Lung (tissue), 17 donors: ENCODE measurements at places on chromosomes 3 and 15.

DNA sequence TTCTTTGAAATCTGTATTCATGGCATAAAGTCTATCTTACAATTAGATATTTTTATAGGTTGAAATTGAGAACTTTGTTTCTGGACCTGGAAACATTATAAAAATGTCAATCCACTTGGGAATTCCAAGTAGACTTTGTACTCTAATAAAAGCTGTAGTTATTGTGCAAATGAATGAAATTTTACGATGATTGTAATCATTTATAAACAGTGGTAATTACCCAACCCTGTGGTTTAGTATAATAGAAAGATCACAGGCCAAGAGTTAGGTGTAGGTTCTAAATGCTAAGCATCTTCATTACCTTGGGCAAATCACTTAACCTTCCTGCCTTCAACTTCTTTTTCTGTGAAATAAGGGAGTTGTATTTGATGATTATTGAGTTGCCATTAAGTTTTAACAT is 13.2 kb upstream of the SLC7A14 start:
- no peak for DNase-seq

DNA sequence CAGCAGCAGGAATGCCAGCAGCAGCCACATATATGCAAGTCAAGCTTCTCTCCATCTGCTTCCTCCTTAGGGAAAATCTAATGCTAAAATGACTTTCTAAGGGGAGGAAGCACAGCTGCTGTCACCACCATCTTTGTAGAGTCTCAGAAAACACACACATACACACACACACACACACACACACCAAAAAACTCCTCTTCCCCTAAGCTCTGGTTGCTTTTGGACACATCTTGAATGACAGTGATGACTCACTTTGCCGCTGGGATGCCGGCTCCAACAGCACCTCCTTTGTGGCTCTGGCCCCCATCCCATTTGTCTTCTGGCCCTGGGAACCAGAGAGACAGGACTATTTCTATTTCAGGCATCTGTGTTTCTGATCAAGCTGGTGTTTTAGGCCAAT is 124.8 kb upstream of the GOLIM4 start:
- no peak for DNase-seq

DNA sequence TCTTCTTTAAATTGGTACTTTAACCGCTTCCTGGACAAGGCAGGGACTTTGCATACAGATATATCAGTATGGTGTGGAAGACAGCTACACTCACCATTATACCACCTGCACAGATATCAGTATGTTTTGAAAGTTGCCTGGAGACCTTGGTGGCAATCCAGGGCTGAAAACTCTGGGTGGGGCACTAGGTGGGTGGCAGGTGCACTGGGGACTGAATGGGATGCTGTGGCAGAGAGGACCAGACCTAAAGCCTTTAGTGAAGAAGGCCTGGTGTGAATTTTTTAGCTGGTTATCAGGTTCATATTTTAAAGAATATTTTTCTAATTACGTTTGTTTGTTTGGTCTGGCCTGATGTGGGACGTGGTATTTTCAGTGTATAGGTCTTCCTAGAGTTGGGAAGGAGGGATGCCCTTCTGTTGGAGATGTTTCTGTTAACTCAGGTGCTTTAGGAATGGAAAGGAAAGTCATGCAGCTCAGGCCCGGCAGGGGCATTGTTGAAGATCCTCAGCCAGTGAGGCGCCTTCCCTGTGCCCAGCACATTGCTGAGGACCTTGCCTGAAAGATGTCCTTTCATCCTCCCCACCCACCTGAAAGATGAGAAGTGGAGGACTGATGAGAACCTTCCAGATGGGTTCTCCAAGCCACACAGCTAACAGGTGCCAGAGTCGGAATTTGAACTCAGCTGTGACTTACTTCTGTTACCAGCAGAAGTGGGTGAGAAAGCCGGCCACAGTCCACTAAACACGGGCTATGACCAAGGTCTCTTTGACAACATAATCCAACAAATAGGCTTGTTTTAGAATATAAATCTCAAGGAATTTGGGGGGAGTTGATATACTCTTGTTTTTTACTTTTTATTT is 77.3 kb downstream of the APBA2 start:
- no peak for DNase-seq

GRCh38 chr3:76122007-76122406 is 336.7 kb upstream of the ZNF717 start:
- DNase-seq = no peak

DNA sequence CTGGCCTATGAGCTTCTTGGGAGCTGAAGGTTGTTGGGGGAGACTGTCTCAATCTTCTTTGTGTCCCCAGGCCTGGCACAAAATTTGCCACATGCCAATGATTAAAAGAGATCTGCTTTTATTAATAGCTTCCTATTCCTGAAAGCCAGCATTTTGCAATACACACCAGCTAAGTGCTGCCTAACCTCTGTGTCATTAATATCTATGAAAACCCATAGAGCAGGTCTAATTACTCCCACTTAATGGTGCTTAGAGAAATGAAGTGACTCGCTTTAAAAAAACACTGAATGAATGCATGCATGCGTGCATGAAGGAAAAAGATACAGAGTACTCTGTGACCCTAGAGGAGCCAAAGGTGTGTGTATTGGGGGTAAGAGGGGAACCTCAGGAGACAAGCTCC is 55.0 kb downstream of the SLC6A1 start:
- DNase-seq = no peak

- peak; percentile 63 for DNase-seq
These were observed 24.6 kb upstream of the RSL24D1 start for GRCh38 chr15:55221090-55222011.

DNA sequence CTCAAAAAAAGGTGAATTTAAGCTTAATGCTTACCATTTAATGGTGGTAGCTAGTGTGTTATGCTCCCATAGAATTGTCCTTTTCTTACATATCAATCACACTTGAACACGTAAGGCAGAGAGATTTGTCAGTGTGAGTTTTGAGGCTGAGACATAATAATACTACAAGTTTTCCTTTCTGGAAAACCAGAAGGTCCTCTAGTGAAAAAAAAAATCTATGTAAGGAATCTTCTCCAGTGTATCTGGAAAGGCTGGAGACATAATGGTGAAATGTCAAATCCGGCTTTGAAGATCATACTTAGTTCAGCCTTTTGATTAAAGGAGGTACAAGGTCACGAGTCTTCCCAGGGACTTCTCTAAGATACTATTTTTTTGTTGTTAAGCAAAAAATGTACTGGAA is 3.4 kb downstream of the TSC22D2 start:
- no peak for DNase-seq

- DNase-seq = no peak
These were observed 4.7 kb downstream of the DPH3 start for GRCh38 chr3:16260046-16260445.

DNA sequence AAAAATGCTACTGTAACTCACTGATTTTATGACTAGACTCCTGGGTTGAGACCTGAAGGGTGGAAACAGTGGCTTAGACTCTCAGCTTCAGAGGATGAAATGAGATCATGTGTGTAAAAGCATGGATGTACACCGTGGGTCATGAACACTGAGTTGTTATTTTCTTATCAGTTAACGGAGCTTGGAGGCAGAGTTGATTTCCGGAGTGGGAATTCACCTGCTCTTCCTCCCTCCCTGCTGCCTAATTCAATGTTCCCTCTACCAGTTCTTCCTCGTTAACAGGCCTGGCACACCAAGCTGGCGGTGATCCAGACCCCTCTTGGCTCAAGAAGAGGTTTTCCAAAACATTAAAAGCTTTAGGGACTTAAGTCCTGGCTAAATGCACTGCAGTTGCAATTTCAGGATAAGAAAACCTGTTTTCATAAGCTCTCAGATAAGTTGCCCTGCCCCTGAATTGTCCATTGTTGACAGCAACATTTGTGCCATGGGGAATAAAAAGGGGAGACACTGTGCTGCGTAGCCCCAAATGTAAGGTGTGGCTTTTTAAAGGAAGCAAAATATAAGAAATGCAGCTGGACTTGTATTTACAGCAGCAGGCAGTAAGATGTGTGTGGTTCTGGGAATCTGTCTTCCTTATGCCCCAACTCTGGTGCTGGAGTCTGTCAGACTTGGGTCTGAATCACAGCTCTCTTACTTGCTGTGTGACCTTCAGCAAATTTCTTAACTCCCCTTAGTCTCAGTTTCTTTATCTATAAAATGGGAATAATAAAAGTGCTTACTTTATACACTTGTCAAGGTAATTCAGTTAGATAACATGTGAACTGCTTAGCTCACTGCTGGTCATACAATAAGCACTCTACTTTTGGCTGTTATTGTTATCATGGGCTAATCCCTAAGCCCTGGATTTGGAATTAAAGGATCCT is 9.9 kb downstream of the PDIA5 start:
- peak; percentile 54 for DNase-seq

GRCh38 chr3:14511623-14512280 is 28.4 kb downstream of the GRIP2 start:
- no peak for DNase-seq

DNA sequence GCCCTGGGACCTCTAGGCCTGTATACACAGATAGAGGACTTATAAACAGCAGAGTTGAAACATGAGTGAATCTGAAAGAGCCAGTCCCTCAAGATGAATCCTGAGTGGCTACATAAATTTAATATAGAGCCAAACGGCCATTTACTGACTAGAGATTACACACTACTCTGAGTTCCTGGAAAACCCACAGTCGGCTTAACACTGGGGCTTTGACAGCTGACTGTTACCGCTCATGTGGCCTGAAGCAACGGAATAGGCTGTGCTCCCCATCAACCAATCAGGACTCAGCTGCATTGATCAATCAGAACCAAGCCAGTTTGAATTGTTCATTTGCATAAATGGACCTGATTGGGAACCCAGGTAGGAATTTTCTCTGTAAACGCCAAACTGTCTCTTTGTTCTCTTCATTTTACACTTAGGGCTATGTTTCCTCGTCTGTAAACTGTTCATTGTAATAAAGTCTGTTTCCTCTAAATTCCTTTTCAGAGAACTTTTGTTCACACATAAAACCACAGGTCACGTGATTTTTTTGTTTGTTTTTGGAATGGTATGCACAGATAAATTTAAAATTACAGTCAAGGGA is 40.5 kb downstream of the CCNL1 start:
- no peak for DNase-seq

DNA sequence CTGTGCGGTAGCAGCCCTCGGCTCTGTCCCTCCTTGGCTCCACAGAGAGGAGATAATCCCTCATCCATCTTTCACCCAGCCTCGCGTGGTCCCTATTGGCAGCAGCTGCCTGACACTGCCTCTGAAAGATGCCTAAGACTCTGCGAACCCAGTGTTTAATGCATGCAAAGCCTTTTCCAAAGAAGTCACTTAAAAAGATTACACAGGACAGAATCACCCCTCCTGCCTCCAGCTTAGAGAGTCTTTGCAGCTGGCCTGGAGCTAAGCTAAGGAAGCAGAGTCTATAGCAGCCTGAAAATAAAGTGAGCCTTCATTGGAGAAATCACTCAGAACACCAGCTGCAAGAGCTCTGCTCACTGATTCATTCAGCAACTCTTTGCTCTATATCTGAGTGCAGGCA is 247.2 kb downstream of the SHQ1 start:
- peak; percentile 93 for DNase-seq

GRCh38 chr3:195133462-195133861 is 137.5 kb downstream of the XXYLT1 start:
- peak; percentile 86 for DNase-seq

DNA sequence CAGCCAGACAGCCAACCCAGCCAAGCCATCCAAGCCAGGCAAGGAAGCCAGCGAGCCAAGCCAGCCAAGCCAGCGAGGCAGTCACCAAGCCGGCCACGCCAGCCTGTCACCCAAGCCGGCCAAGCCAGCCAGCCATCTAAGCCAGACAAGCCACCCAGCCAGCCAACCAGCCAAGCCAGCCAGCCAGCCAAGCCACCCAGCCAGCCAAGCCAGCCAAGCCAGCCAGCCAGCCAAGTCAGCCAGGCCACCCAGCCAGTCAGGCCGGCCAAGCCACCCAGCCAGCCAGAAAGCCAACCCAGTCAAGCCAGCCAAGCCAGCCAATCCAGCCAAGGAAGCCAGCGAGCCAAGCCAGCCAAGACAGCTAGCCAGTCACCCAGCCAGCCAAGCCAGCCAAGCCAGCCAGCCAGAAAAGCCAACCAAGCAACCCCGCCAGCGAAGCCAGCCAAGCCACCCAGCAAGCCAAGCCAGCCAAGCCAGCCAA is 201.2 kb downstream of the GOLGA6L6 start:
- DNase-seq = no peak

DNA sequence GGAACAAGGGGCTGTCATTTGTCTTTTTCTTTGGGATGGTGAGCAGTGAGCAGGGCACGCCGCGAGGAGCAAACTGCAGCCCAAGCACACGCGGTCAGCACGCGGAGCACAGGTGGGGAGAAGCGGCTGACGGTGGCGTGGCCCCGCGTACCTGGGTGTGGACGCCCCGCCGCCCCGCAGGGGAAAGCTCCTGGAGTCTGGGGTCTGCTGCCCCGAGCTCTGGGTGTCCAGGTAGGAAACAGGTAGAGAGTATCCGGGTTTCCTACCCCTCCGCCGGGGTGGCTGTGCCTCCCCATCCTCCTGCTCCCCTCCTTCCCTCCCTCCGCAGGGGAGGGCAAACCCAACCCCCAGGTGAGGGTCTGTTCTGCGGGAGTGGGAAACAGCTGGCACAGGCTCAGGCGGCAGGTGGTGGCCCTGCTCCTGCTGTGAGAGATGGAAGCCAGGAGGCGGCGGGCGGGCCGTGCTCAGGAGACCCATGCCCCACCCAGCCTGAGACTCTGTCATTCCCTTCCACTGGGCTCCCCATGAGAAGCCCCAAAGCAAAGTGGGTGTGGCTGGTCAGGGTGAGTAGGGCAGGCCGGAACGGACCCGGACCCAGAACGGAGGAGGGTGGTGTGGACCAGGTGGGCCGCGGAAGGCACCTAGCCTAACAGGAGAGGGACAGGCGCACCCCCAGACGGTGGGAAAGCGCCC is 56.9 kb upstream of the CGNL1 start:
- no peak for DNase-seq

DNA sequence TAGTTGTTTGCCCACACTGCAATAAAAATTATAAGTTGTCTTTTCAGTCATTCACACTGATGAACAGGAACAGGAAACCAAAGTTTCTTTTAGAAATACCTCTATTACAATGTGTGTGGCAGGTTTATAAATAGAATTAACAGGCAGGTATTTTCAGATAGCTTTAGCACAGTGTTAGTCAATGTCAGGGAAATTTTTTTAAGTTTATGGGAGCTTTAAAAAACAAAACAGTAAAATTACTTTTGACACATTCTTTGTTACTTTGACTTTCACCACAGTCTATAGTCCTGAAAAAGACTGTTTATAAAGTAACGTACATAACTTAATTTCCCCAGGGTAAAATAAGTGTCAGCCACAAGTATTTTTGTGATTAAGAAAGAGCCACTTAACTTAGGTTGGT is 38.1 kb downstream of the SERPINI1 start:
- DNase-seq = no peak

- DNase-seq = no peak
These were observed 87.2 kb downstream of the MB21D2 start for GRCh38 chr3:192830291-192831110.

DNA sequence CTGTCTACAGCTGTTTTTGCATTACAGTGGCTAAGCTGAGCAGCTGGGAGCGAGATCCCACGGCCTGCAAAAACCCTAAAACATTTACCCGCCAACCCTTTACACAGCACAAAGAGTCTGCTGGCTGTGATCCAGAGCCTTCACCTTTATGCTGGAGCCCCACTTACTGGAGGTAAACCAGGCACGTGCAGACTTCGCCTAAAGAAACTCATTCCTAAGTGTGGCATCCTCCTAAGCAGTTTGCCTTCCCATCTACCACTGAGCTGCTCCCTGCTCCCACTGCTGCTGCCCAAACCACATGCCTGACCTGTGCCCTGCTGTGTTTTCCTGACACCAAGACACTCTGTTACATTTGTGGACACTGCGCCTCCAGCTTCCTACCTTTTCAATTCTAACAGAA is 53.0 kb downstream of the CHSY1 start:
- peak; percentile 50 for DNase-seq
